ENCODE measurements at places on chromosomes 16 and 17. TPM values are rescaled to one million over a fixed set of nuclear protein-coding genes. Genes with fewer than 3 reads are reported as not detected.
A peak's percentile ranks its signal among the peaks of the same experiment; 100 is the strongest.

- DNase-seq: no peak
Observed at GRCh38 chr16:1119766-1120576, 23.9 kb upstream of the C1QTNF8 start.

DNA sequence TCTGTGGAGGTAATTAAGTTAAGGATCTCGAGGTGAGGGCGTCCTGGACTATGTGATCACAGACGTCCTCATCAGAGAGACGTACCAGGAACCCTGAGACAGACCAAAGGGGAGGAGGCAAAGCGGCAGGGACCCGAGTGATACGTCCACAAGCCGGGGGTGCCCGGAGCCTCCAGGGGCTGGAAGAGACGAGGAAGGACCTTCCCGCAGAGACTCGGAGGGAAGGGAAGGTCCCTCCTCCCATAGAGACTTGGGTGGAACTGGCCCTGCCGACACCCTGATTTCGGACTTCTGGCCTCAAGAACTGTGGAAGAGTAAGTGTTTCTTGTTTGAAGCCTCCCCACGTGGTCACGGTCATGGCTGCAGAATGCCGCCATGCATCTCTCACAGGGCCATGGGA lies 30.8 kb downstream of the LMF1 start:
- DNase-seq: no peak

GRCh38 chr16:88498576-88499208 lies 45.6 kb downstream of the ZFPM1 start:
- DNase-seq: no peak

Gene CD300H
- total RNA-seq: not detected

DNA sequence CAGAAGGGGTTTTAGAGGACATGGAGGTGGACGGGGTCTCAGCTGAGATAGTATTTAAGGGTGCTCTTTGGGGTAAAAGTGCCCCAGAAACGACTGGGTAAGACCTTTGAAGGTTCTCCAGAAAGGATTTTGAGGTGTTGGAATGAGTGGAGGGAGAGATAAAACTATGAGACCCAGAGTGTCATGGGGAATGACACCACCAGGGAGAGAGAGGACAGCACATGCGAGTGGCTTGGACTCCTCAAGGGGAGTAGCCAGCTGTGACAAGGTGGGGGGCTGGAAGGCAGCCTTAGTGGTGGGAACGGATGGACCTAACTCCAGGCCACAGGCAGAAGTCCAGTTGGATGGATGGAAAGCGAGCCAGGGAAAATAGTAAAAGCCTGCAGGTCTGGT lies 19.2 kb upstream of the PITPNM3 start:
- no peak for DNase-seq

DNA sequence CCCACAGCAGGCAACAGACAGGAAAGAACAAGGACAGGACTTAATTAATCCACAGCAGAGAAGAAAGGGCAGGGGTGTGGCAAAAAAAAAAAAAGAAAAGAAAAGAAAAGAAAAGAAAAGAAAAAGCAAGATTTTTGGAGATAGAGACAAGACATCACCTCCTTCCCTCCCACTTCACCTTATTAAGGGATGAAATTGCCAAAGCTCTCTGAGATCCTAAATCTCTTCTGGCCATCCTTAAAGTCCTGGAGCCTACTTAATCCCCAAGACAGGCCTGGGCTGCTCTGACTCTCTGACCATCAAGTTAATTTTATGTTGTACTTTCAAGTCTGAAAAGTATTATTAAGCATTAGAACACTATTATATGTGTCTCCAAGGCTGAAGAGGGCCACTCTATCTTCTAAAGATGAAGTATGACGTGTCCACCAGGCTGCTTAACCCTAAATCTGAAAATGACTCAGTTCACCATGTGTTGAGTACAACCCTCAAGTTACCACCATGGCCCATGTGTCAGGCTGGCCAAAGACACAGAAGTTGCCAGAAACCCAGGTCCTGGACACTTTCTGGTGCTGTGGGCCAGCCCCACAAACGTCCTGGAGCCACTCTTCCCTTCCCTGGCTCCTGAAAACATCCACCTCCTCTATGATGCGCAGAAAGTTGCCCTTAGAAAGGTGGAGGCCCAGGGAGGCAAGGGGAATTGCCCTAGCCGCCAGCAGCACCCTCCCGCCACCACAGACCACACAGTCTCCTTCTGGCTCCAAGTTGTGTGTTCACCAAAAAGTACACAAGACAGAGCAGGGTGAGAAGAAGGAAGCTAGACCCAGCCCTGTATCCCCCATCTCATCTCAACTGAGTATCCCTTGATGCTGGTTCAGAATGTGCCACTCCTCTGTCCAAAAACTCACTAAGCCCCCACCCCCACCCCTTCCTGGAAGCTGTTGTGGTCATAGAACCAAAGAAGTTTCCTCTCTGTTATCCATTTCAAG lies 2.7 kb downstream of the SOCS1 start:
- peak; percentile 68 for DNase-seq

Gene MARVELD3
- total RNA-seq: not detected

Gene PYY
- total RNA-seq: not detected

Gene CRYBA1
- total RNA-seq: not detected

- peak; percentile 94 for DNase-seq
Observed at GRCh38 chr16:71474864-71475263, 12.8 kb upstream of the ZNF23 start.

DNA sequence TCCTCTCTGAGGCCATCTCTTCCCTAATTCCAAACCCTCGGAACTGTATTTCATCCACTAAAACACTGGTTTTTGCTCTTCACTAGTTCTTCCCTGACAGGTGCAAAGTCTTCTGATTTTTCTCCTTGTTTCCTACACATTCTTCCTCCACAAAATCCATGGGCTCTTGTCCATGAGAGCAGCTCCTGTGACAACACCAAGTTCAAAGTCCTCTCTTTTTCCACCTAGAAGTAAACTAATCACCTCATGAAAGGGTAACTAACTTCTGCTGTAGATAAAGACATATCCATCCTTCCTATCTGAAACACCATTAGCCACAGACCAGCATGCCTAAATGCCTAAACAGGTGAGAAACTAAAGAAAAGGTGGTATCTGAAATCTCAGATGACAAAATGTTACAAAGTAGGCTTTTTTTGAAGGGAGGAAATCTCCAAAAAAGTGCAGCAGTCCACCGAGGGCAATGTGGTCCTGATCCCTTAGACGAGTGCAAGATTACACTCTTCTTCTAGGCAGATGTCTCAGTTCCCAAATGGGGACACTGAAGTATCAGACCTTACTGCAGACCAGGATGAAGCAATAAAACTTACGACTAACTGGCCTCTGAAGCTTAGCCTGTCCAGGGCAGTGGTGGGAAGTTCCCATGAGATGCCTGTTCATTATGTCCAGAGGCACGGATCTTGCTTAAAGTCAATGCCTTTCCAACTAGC lies 2.8 kb downstream of the PIP4K2B start:
- no peak for DNase-seq

DNA sequence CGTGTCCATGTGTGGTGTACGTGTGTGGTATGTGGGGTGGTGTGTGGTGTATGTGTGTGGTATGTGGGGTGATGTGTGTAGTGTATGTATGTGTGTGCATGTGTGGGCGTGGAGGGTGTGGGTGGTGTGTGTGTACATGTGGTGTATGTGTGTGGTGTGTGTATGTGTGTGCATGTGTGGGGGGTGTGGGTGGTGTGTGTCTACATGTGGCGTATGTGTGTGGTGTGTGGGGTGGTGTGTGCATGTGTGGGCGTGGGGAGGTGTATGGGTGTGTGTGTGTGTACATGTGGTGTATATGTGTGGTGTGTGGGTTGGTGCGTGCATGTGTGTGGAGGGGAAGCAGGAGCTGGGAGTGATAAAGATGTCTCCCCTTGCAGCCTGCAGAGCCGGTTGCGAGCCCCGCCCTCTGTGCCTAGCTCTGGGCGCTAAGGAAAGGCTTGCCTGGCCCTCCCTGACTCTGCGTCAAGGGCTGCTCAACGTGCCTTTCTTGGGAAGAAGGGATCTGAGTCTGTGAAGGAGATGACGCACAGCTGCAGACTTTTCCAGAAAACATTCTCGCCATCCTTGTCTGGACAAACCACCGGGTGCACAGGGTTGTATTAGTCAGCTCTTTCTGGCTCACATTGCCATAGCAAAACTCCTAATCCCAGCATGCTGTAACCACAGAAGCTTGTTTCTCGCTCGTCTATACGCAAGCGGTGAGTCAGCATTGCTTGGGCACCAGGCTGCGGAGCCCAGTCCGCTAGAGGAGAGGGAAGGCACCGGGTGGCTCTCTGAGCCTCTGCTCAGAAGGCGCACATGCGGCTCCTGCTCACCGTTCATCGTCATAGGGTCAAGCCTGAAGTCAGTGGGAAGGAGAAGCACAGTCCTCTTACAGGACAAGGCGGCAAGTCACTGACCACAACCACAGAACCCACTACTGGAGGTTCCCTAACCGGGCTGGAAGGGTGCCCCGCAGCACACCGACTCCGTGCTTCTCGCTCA lies 2.0 kb upstream of the CD300H start:
- peak; percentile 100 for DNase-seq

GRCh38 chr17:82687375-82687861 lies 11.1 kb downstream of the RAB40B start:
- no peak for DNase-seq

- DNase-seq: peak; percentile 97
Observed at GRCh38 chr17:83203073-83203471, 123.7 kb downstream of the METRNL start.

- DNase-seq: no peak
Observed at GRCh38 chr16:68782198-68783174, 45.4 kb downstream of the CDH1 start.

GRCh38 chr17:7623661-7624060 lies 4.0 kb downstream of the SAT2 start:
- no peak for DNase-seq

DNA sequence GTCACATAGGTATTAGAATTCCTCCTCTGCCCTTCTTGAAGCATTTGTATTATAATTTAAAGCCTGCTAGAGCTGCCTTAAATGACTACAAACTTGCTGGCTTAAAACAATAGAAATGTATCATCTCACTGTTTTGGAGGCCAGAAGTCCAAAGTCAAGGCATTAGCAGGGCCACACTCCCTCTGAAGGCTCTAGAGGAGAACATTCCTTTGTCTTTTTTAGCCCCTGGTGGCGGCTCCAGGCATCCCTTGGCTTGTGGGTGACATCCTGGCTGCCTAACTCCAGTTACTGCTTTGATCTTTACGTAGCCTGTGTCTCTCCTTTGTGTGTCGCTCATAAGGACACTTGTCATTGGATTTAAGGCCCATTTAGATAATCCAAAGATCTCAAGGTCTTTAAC lies 186.6 kb upstream of the SALL1 start:
- no peak for DNase-seq

- DNase-seq: peak; percentile 58
Observed at GRCh38 chr16:53087101-53087500, 32.3 kb downstream of the CHD9 start.

GRCh38 chr16:86924537-86924936 lies 346.2 kb downstream of the FOXL1 start:
- peak; percentile 98 for DNase-seq

- DNase-seq: peak; percentile 87
Observed at GRCh38 chr16:57893559-57894389, 77.2 kb downstream of the CNGB1 start.

DNA sequence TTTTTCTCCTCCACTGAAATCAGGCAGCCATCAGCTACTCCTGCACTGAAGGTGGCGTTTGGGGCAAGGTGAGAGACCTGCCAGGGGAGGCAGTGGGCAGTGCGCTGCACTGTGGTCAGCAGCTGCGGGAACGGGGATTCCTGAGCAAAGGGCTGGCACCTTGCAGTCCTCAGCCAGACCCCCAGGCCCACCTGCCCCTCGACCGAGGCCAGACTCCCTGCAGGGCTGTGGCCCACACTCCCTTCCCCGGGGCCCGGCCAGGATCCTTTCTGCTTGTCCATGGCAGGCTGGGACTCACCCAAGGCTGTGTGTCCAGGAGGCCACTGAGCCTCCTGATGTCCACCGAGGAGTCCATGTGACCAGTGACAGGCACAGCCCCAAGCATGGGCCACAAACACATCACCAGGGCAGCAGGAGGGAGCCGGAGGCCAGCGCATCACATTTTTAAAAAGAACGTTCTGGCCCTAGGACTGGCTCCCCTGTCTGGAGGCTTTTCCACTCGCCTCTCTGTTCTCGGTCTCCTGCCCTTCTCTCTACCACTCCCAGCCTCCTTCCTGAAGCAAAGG lies 28.5 kb upstream of the TNRC6C start:
- no peak for DNase-seq

Gene RGS11
- total RNA-seq: 6.3 TPM

- DNase-seq: no peak
Observed at GRCh38 chr16:23505671-23506605, 4.4 kb downstream of the GGA2 start.

Gene KRTAP9-4
- total RNA-seq: not detected

Gene CCDC144A
- total RNA-seq: 12.3 TPM

DNA sequence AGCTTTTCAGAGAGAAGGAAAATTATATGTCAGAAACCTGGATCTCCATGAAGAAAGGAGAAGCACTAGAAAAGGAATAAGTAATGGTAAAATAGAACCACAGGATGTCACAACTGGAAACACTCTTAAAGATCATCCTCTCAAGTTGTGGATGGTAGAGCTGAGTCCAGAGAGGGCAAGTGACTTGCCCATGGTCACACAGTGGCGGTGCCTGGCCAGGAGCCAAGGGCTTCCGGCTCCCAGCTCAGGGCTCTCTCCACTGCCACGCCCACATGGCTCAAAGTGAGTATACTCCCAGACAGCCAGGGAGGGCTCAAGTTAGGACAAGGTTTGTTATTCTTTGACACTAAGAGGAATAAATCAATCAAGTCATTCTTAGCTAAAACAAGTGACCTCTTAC lies 159.8 kb downstream of the COPRS start:
- DNase-seq: peak; percentile 49

GRCh38 chr17:78817123-78817522 lies 23.5 kb downstream of the USP36 start:
- DNase-seq: no peak

All from fibroblast of lung (primary cell).